Thymus (tissue), 14 donors: ENCODE measurements at places on chromosomes 5 and 9.

GRCh38 chr9:129392093-129392541 lies 214.1 kb upstream of the IER5L start:
- DNase-seq: no peak

DNA sequence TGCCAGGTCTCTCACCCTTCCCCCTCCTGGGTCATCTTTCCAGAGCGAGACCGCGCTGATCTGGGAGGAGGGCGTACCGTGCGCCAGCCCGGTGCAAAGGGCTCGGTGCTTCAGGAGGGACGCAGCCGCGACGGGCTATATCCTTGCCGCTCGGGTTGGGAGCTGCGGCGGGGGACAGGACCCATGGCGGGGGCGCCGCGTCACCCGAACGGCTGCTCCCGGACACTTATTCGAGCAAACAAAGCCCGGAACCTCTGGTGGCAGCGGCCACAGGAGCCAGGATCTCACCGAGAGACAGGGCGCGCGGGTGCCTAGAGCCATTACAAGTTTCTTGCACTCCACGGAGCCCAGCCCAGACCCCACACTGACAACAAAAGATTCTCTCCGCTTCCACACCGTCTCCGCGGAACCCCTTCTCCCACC lies 1.3 kb downstream of the SEMA6A start:
- no peak for DNase-seq

DNA sequence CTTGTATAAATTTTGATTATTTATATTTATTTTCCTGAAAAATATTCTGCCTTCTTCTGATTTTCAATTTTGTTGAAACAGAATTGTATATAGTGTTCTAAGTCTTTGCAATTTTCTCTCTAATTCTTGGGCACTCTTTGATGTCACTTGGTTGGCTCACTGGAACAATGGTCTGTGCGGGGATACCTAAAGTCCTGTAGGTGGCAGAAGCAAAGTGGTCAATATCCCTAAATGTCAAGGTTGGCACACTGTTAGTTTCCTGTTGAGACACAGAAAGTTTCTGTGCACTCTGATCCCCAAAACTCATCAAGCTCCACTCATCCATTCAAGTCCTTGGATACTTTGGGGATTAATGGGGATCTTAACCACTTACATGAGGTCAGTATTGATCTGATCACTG lies 480.8 kb upstream of the CCNG1 start:
- no peak for DNase-seq

DNA sequence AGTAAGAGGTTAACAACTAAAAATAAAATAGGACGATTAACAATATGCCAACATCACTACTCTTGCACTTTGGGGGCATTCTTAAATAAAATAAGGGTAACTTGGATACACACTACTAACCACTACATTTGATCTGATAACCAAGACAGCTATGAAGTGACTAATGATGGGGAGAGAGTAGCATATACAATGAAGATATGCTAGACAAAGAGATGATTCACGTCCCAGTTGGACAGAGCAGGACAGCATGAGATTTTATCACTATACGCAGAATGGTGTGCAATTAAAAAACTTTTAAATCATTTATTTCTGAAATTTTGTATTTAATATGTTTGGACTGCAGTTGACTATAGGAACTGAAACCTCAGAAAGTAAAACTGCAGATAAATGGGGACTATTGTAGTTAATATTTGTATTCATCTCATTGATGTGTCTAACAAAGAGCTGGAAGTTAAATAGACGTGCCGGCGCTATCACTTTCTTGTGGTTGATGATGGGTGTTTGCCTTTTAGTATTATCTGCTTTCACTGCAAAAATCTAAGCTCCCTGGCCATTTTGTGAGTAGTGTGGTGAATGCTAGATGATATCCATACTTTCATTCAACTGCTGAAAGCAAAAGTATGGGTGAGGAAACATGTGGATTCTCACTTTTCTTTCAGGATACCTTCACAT lies 18.7 kb downstream of the GIN1 start:
- DNase-seq: no peak

DNA sequence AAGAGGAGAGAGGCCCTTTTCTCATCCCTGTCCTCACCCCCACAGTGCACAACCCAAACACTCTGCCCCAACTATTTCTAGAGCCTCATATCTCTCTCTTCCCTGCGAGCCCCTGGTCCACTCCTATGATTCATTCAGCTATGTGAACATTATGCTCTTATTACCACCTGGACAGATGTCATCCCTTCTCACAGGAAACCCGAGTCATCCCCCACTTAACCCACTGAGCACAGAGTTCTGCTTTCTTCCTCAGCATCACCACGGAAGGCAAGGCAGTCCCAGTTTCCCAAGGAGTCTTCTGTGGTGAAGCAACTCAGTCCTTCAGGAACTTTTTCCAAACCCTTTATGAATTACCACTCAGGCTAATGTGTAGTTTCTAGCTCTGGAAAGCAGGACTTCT lies 1.3 kb downstream of the DNAI1 start:
- no peak for DNase-seq

- no peak for DNase-seq
Measured at GRCh38 chr5:943918-944620, 51.4 kb downstream of the TRIP13 start.

- no peak for DNase-seq
Measured at GRCh38 chr5:102713278-102713677, 41.8 kb upstream of the PAM start.

DNA sequence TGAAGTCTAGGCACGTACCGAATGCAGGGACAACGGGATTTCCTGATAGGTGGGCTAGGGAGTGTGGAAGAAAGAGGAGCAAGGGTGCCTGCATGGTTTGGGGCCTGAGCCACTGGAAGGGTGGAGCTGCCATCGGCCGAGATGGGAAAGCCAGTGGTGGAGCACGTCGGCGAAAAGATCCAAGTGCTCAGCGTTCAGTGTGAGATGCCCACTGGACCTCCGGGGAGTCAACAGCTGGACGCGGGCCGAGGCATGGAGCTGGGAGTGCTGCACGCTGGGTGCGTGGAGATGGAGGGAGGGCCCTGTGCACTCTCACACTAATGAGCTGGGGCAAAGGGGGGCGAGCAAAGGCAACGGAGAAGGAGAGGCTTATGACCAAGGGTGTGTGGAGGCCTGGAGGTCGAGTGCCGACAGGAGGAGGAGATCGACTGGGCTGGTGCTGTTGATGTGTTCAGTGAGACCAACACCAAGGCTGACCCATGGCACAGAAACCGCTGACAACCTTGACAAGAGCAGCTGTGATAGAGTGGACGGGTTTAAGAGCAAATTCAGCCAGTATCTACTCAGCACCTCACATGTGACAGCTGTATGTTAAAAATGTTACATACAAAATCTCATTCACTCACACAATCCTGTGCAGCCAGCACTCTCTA lies 85.7 kb downstream of the STK10 start:
- DNase-seq: no peak

- no peak for DNase-seq
Measured at GRCh38 chr5:73726071-73726470, 100.1 kb downstream of the ARHGEF28 start.

GRCh38 chr5:129406440-129406839 lies 53.7 kb upstream of the ADAMTS19 start:
- DNase-seq: no peak

DNA sequence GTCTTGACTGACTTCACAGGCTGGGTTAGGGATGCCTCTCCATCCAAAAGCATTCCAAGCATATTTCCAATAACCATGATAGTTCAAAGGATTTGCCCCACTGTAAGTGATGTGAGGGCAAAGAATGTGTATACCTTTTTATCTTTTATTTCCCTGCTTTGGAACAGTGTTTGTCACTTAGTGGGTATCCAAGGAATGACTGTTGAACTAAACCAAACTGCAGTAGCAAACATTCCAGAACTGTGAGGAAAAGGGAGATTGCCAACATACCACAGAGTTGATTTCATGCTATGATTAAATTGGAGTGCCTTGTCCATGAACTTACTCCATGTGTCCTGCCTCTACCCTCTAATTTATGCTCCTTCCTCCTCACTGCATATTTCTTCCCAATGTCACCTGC lies 400.0 kb downstream of the KIAA0825 start:
- DNase-seq: no peak

DNA sequence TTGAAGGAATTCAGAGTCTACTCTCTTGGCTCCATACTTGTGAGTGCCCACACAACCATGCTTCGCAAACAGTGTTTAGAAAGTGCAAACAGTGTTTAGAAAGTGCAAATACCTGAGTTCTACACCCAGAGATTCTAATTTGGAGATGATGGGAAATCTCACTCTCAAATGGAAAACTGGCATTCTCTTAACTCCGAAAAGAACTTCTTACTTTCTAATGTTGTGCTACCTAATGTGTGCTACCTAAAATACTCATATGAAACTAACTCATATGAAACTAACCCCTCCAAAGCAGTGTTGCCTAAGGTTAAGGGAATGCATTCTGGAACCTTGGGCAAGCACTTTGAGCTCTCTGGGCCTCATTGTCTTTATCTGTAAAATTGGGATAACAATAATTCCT lies 55.5 kb upstream of the ZNF366 start:
- DNase-seq: no peak

DNA sequence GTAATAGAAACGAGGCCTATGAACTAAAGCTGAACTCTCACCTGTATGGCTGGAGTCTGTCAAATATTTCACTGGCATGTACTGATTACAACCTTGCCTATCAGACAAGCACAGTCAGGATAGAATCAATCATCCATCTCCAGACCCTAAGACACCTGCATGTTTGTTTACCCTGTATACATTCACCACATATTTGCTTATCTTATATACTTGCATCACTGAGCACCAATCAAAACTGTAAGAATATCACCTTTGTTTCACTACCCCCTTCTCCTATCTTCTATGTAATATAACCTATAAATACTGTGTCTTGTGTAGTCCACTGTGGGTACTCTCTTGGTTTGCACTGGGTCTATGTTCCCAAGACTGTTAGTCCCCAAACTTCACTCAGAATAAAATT lies 1085.7 kb downstream of the TAF11L14 start:
- DNase-seq: no peak

DNA sequence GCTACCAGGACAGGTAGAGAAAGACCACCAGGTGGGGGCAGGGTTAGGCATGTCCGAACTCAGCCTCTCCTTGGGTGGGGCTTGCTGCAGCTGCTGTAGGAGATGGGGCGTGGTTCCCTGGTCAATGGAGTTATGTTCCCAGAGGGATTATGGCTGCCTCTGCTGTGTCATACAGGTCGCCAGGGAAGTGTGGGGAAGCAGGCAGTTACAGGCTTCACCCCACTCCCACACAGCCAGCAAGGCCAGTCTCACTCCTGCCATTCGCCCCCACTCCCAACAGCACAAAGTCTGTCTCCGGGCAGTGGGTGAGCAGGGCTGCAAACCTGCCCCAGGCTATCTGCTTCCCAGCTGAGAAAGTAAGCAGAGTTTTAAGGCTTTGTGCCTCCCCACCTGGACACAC lies 20.0 kb upstream of the CEP72 start:
- DNase-seq: no peak

GRCh38 chr5:156479849-156480248 lies 152.9 kb downstream of the SGCD start:
- no peak for DNase-seq

- DNase-seq: no peak
Measured at GRCh38 chr9:7536310-7536939, 263.2 kb downstream of the DMAC1 start.

DNA sequence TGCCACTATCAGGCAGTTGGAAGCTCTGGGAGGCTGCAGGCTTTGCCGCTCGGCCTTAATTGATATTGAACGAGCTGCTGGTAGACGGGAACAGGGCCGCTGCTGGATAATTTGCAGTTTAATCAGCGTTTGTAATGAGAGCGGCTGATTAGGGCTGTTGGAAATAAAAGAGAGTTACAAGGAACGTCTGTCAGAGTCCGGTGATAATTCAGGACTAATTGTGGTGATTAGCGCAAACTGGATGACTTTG lies 68.2 kb upstream of the TBCA start:
- DNase-seq: no peak

- DNase-seq: no peak
Measured at GRCh38 chr5:92206681-92207080, 823.6 kb upstream of the ARRDC3 start.

DNA sequence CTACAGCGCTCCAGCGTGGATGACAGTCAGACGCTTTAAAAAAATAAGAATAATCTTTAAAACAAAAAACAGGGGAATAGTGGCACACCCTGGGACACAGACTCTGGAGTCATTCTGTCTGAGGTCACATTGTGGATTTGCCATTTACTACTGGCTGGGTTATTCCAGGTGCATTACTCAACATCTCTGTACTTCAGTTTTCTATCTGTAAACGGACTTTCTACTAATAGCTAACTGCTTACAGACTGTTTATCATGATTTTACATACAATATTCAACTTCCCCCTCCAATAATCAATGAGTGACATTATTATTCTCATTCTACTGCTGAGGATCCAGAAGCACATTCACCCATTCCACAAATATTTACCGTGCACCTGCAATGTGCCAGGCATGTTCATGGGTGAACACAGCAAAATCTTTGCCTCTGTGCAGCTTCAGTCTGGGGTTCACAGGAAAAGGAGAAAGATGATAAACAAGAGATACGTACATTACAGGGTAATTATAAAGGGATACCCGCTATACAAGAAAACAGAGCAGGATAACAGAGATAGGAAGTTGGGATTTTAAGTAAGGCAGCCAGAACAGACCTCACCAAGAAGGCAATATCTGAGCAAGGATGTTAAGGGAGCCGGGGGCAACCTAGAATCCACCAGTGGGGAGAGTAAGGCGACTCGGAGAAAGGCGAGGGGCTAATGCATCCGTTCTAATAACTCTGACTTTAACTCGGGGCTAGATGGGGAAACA lies 984 bp upstream of the RAD23B start:
- no peak for DNase-seq

GRCh38 chr5:112616812-112617547 lies 120.7 kb upstream of the APC start:
- DNase-seq: no peak

- no peak for DNase-seq
Measured at GRCh38 chr5:121503111-121503840, 348.4 kb upstream of the FTMT start.

GRCh38 chr9:80874276-80874675 lies 815.1 kb downstream of the TLE1 start:
- no peak for DNase-seq

DNA sequence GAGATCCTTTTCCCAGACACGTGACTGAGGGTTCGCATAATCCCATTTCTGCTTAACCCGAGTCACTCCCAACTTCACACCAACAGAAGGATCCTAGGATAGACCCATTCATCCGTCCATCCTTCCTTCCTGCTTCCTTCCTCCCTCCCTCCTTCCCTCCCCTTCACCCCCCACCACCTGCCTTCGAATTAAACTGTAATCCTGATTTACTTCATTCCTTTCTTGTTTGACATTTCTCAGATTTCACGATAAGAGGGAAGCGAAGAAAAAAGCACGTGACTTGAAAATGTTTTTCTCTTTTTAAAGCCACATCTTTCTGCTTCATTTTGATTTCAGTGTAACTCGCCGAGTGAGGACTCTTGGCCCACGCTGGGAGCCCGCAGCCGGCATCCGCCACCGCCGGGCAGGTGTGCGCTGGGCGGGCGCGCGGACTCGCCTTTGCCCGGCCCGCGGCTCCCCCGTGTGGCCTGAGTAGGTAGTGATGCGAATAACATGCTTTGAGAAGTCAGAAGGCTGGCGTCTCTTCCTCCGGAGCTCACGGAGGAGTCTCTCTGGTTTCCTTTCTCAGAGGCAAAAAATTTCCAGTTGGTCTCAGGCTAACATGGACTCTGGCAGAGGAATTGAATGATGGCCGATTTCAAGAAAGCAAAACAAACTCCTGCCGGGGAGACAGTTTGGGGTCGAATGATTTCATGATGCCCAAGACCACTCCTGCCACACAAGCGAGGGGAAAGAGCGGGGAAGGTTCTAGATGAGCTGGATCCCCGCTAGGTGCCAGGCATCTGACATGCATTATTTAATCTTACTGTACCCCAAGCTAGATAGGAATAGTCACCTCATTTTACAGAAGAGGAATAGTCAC lies 117.7 kb downstream of the SLC12A2 start:
- peak; percentile 73 for DNase-seq
